ENCODE measurements at places on chromosomes 2 and 18.

DNA sequence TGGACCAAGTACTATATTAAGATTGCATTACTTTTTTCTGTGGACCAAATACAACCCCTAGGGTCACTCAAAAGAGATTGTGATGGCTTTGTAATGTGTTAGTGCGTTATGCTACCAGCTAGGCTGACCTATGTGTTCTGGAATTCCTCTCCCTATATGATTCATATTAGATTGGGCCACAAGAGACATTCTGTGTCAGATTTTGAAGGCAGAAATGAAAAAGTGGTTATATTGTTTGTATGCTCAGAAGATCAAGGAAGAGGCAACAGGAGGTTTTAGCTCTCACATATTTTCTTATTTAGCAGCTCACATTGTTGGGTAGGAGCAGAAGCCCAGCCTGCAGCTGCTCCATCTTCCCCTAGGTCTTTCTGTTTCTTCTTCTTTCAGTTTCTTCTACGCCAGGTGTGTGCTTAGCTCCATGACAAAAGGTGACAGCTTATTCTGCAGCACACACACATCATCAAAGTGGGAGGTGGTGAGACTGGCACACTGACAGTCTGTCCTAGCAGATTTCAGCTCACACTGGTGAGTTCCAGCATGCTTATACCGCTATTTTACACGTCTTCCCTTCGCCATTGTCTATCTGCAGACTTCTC lies 156.8 kb upstream of the UBE2E3 start:
- DNase-seq, result peak; percentile 21

DNA sequence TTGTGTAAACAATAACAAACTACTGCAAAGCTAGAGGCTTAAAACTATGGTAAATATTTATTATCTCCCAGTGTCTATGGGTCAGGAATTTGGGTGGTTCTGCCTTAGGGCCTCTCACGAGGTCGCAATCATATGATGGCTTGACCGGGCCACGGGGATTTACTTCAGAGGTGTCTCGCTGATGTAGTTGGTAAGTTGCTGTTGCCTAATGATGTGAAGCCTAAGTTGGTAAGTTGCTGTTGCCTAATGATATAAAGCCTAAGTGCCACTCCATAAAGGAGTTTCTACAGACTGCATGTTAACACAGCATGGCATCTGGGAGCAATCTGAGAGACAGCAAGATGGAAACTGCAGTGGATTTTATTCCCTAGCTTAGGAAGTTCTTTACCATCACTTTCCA lies 35.8 kb downstream of the FMNL2 start:
- no peak for DNase-seq

- DNase-seq, result no peak
Observed at GRCh38 chr2:79630060-79630459, 117.2 kb downstream of the CTNNA2 start.

DNA sequence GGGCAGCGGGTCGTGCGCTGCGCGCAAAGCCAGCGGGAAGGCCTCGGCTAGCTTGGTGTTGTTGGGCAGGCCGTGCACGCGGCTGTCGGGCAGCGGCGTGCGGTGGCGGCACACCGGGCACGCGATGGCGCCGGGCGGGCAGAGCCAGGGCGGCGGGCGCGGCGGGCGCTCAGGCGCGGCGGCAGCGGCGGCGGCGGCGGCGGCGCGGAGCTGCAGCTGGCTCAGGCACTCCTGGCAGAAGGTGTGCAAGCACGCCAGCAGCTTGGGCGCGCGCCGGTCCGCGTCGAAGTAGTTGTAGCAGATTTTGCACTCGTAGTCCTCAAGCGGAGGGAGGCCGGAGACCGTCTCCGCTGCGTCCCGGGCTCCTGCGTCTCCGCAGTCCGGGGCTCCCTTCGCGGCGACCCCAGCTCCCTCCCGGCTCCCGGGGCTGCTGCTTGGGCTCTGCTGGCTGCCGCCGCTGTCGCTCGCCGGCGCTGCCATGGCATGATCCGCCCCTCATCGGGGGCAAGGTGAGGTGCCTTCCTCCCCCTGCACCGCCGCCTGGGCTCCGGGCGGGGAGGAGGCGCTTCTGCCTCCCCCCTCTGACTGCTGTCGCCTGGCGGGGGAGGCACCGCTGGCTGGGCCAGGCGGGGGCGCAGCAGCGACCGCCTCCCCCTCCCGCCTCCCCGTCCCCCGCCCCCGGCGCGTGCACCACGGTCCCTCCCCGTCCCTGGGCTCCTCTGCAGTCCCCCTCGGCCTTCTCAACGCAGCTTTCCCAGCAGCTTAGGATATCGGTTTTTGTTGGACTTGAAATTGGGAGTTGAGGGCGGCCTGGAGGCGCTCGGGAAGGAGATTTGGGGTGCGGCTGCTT lies 21.0 kb upstream of the PAX3 start:
- no peak for DNase-seq

- no peak for DNase-seq
Observed at GRCh38 chr2:120499784-120500495, 154.0 kb downstream of the INHBB start.

Data from AG04449 (cell line).